ENCODE measurements at places on chromosomes 16 and 17.

GRCh38 chr17:40539711-40540411 is 25.4 kb downstream of the CCR7 start:
- no peak for DNase-seq

DNA sequence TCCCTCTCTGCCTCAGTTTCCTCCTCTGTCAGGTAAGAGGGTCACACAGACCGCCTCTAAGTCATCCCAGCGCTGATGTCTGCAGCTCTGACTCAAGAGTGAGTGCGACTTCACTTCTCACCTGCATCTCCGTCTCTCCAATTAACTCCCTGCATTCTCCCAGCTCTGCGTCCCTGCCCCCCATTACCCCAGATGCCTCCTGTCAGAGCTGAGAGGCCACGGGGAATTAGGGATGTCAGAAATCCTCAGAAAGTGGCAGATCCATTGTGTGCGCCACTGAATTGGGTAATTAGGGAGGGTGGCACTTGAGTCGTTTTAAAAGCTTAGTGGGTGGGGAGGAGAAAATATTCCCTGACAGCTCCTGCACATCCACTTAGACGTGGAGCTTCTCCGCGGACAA is 885.4 kb upstream of the EEF2KMT start:
- no peak for DNase-seq

- no peak for DNase-seq
Observed at GRCh38 chr16:28975158-28975599, 601 bp downstream of the SPNS1 start.

DNA sequence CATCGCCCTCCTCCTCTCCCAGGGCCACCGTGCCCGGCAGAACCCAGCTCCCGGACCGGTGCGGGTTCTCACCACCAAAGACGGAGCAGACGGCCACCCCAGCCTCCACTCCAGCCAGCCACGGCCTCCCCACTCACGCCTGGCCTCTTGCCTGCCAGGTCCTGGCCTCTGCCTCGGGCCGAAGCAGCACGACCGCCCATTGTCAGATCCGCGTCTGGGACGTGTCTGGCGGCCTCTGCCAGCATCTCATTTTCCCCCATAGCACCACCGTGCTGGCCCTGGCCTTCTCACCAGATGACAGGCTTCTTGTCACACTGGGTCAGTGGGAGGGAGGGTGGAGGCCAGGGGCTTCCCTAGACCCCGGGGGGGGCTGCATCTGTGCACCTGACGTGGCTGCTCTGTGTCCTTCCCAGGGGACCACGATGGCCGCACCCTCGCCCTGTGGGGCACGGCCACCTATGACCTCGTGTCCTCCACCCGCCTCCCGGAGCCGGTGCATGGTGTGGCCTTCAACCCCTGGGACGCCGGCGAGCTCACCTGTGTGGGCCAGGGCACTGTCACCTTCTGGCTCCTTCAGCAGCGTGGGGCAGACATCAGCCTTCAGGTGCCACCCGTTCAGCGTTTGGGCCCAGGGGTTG is 6.6 kb upstream of the RHOT2 start:
- no peak for DNase-seq

DNA sequence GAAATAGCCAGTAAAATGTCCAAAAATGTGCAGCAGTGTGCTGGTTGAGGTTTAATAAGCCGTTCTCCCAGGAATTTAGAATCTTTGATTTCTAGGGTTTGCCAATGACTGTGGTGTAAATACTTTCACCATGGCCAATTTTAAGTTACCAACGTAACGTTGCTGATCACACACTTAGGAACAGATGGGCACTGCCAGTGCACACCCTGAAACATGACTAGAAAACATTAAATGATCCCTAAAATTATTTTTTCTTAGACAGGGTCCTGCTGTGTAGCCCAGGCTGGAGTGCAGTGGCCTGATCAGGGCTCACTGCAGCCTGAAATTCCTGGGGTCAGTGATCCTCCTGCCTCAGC is 3.2 kb downstream of the CA5A start:
- DNase-seq = no peak

DNA sequence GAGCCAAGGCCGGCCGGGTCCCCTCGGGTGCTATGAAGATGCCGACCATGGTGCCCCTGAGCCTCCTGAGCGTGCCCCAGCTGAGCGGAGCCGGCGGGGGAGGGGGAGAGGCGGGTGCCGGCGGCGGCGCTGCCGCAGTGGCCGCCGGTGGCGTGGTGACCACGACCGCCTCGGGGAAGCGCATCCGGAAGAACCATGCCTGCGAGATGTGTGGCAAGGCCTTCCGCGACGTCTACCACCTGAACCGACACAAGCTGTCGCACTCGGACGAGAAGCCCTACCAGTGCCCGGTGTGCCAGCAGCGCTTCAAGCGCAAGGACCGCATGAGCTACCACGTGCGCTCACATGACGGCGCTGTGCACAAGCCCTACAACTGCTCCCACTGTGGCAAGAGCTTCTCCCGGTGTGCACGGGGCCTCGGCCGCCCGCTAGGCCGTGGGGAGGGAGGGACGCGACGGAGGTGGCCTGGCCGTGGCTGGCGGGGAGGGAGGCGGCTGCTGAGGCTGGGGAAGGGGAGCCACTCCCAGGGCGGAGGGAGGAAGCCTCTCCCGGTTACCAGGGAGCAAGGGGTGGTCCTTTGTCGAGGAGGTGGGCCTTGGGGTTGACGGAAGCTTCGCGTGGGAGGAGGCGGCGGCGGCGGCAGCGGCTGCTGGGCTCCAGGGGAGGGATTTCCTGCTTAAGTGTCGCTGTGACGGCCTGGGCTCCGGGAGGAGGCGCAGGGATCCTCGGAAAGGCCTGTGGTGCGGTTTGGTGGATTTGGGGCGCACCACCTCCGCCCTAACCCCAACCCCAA is 1.3 kb downstream of the MAZ start:
- peak; percentile 92 for DNase-seq

DNA sequence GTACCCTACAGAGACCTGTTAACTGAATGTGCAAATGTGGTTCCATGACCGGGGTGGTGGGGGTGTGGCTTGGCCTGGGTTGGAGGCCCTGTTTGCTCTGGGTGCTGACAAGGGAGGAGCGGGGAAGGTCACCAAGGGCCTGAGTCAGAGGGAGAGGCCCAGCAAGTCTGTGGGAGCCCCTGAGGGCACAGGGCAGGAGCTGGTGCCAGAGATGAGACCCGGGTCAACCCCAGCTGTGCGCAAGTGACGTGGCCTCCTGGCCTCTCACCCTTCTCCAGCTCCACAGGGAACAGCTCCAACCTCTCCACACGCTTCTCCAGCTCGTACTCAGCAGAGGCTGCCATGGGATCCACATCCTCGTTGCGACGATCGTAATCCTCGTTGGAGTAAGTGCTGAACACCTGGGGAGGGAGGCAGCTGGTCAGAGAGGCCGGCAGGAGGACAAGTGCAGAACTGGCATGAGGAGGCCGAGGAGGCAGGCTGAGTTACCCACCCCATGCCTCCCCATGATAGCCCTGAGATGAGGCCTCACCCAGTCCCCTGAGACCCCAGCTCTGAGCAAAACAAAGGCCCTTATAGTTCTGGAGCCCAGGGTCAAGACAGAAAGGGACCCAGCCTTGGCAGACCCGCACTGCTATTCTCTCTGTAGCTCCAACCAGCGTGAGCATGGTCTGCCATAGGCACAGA is 5.5 kb downstream of the PPP1R9B start:
- no peak for DNase-seq

DNA sequence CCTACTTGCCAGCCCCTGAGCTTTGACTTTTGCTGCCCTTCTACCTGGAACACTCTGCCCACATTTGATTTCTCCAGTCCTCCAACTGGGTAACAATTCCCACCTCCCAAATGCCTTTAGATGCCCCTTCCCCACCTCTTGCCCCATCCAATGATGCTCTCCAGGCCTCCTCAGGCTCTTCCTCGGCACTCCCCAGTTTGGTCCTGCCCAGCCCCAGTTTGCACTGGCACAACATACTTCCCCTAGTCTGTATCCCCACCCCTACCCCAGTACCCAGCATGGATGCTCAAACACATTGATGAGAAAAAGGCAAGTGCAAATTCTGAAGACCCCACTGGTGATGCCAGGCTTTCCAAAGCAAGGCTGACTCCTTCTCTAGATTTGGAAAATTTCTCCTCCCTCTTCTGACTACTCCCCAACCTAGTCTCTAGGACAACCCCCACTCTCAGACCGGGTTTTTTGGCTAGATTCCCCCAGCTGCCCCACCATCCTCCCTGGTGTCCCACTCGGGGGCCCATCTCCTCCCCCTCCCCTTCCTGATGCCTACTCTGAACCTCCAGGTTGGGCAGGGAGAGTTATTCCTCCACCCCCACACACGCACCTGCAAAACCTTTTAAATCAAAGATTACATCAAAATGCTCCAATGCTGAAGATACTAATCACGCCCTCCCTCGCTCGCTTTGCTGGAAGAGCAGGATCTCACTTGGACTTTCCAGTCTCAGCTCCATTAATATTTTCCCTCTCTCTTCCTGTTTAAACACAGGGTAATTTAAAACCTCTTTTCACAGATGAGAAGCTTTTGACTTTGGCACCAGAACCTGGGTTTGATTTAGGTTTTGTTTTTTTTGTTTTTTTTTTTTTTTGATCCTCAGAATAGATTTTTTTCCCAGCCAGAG is 94.9 kb downstream of the TMEM132E start:
- no peak for DNase-seq

DNA sequence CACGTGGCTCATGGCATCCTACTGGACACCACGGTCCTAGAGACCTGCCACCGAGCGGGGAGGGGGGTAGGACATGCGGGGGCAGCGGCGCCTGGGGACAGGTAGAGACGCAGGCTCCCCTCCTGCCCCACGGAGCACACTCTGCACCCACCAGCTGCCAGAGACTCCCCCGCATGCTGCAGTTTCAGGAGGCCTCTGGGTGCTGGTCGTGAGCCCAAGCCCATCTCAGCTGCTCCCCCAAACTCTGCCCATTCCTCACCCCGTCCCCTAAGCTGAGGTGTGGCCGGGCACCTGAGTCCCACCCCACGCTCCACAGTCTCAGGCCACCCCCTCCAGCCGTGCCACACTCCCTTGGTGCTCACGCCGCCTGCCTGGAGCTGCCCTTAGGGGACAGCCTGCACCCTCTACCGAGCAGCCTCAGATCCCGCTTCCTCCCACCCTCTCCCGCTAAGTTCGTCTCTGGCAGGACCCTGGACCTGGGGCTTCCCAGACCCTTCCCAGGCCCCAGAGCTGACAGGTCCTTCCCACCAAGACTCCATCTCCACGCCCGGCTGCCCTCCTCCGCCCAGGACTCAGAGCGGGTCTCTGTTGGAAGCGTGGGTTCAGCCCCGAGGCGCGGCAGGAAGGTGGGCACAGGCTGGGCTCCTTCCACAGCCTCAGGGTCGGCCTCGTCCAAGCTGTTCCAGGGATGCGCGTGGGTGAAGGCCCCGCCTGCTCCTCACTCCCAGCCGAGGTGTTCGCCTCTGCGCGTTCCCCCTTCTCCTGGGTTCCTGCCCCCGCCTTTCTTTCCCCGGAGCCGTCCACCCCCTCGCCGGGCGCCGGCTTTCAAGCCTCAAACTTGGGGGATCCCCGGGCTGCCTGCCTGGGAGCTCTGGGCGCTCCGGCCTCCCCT is 1.3 kb downstream of the RAB40B start:
- DNase-seq = no peak

DNA sequence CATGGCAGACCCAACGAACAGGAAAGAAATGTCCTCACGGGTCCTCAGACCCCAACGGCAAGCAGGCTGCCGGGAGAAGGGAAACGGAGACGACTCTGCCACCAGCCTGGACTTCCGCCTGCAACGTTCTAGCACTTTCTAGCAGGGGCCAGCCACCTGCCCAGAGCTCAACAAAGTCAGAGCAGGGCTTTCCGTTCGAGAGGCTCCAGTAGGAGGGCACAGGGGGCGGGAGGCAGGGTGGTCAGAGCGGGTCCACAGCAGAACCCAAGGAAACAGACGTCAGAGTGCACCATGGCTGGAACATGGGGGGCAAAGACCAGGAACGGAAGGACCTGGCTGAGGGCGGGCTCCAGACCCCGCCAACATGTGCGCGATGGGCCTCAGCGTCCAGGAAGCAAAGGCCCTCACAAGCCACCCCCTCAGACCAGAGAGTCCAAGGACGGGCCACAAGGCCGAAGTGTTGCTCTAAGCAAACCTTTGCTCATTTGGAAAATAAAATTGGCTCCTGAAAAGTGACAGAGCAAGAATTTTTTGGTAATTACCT is 29.4 kb upstream of the C16orf95 start:
- DNase-seq = no peak

GRCh38 chr17:42845556-42845917 is 1.2 kb downstream of the AOC2 start:
- no peak for DNase-seq

- no peak for DNase-seq
Observed at GRCh38 chr16:52090080-52090479, 456.9 kb downstream of the TOX3 start.
